ENCODE measurements at places on chromosomes 2 and 18.

DNA sequence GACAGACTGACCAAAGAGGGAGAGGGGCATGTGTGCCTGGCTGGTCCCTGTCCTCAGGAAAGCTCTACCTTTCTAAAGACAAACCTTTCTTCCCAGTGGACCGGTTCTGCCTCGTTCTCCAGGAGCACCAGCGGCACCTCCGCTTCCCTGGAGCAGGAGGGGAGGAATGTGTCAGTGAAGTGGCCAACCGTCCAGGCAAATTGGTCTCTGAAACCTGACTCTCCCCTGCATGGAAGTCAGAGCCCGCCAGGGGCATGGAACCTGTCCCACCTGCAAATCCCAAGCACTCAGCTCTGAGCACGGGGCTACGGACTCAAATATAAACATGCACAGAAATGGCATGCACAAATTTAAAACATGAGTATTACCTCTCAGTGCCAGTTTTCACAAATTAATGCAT lies 62.9 kb downstream of the COL6A3 start:
- no peak for DNase-seq

- DNase-seq = no peak
These were observed 72.8 kb upstream of the DSEL start for GRCh38 chr18:67589325-67589724.

GRCh38 chr2:178069551-178069950 lies 3.0 kb downstream of the PDE11A start:
- DNase-seq = no peak

DNA sequence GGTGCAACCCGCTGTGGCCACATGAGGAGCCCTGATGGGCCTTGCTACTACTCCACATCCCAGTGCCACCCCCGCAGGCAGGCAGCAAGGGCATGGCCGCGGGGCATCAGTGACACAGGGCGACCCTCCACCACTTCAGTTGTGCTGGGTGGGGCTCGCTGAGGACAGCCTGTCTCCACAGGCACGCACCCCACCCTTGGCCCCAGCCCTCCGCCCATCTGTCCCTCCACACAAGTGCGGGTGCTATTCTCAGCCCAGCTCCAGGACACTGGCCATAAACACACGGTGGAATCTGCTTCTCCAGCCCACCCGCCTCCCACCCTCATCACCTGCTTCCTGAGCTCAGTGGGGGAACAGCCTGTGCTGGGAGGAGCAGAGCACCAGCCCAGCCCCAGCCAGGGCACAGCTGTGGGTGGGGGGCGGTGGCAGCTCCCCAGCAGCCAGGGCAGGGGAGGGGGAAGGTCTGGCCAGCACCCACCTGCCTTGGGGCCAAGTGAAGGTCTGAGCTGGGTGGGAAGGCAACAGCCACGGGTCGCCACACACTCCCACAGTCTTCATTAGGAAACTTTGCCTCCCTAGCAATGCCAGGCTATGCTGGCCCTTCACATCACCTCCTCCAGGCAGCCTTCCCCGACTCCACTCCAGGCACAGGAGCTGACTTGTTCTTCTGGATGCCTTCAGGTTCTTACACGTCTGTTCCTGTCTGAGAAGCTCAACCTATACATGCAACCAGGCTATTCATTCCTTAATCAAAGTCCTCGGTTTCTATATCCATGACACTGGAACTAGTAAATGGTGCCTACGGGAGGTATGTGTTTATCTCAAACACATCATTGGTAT lies 16.5 kb downstream of the BIN1 start:
- no peak for DNase-seq

GRCh38 chr18:59729781-59730180 lies 32.6 kb upstream of the CCBE1 start:
- DNase-seq = no peak

GRCh38 chr2:33531549-33532059 lies 55.2 kb downstream of the RASGRP3 start:
- DNase-seq = no peak

- DNase-seq = no peak
These were observed 234.4 kb downstream of the TRIB2 start for GRCh38 chr2:12950957-12951656.

DNA sequence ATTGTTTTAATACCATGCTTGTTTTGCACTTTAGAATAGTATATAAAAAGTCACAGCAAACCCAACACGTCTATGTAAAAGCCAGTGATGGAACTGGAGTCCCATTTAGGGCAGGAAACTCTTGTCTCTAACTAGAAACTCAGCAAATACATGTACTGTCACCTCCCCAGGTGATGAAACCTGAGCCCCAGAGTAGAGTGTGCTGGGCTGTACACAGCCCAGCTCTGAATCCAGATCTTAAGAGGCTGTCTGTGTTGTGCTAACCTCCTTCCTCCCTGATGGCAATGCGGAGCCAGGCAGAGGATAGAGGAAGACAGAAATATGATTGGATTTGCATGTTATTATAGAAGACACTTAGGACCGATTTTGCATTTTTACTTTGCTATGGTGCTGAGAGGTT lies 317.5 kb upstream of the TRIB2 start:
- no peak for DNase-seq

DNA sequence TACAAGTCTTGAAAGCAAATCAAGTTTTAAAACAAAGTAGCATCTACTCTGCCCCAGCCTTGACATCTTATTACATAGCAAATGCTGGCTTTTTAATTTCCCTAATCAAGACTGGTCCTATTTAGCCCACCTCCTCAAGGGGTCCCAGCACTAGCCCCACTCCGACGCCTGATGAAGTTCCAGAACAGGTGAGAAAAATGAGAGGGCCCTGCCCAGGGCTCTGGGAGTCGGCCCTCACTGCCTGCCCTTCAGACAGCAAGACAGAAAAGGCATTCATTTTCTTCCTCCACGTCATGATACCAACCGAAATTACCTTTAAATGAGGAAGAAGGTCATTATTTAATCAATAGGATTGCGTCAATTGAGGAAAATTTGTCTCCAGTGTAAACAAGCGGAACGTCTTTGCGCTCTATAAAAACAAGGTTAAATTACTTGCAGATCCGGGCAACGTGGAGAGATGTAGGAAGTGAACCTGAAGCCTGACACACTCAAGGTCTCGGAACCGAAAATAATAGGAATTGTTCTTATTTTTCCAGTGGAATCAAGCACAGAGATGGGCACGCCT lies 170.6 kb upstream of the PKDCC start:
- DNase-seq = no peak

DNA sequence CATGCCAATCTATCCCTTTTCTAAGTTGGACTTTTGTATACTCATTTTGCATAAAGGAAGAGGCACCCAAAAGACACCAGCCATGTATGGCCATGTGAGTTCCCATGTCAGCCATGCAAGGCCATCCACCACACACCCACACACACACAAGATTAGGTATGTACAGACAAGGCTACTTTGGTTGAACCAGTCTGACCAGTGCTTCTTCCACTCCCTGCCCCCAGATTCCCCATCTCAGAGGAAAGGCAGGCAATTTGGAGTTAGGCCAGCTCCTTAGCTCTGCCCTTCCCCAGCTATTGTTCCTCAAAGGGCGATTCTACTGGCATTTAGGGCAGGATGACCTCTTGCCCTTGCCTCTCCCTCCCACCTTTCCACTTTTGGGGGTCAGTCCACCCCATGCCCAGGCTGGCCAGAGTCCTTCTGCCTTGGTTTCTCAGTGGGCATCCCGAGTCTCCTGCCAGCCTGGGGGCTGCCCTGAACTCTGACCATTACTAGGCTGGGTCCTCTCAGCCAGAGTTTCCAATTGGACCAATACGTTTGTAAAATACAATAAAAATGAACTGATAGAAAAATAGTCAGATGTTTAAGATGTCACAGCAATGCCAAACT lies 101.1 kb downstream of the ZBTB7C start:
- DNase-seq = no peak

DNA sequence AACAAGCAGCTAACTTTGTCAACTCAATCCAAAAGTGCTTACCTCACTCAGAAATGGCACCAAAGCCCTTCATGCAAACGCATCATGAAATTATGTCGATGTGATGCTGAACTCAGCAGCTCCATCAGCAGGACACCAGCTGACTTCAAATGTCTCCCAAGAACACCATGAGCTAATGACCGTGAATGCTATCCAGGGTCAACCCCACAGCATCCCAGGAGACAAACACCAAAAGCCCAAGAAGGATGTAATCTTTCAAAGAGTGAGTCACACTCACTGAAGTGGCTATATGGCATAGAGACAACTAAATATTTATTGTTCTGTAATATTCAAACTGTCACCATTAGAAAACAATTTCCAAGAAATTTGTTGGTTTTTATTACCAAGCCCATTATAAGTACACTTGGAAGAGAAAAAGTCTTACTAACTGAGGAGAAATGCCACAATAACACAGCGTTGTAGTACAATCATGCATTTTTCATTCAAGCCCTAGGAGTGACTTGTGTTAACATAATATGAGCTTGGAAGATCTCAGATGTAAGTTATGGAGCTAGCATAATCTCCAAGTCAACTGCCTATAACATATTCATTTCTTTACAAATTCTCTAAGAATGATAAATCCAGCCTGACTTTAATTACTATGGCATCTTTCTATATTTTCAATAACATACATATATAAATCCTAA lies 165.0 kb upstream of the CCDC68 start:
- DNase-seq = no peak

DNA sequence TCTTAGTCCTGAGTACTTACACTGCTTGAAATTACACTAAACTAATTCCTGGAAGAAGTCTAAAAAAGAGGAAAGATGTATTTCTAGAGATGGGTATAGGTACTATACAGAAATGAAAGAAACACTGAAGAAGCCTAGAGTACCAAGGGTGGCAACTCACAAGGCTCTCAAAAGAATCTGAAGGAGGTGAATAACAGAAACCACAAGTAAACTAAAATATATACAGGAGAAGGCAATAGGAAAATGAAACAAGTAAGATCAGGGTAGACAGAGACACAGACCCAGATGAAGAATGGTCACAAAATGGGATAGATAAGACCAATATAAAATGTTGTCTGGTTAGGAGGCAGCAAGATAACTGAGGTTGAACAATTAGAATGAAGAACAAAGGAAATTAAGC lies 59.9 kb downstream of the USP37 start:
- DNase-seq = no peak

- no peak for DNase-seq
These were observed 79.6 kb upstream of the CTLA4 start for GRCh38 chr2:203787979-203788378.

DNA sequence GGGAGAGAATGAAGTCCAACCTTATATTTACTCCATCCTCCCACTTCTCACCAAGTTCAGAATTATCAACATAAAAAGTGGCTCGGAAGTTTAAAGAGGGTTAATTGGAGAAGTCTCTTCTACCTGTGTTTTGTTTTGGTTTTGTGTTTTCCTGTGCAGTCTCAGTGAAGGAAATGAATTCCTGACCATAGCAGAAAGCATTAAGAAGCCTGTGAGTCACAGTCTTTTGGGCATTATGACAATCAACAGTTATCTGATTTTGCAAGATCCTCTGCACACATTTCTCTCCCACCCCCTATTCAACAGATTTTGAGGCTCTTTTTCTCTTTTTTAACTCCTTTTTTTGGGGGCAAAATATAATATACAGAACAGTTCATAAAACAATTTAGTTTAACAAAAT lies 8.6 kb upstream of the RPL37A start:
- DNase-seq = no peak

DNA sequence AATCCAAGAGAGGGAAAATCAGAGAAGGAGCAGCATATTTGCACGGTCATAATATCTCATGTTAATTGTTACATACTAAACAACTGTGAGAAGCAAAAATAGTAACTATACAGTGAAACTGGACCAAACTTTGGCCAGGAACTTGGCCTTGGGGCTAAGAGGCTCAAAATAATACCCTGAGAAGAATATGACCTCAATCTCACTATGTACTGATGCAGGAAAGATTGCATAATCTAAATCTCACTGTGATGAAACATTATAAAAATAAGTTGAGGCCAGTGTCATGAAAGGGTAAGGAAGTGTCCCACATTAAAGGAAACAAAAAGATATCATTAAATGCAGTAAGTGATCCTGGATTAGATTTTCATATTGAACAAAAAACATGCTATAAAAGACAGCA lies 36.5 kb downstream of the ZRANB3 start:
- no peak for DNase-seq

- no peak for DNase-seq
These were observed 10.6 kb downstream of the SCG2 start for GRCh38 chr2:223591596-223591995.

DNA sequence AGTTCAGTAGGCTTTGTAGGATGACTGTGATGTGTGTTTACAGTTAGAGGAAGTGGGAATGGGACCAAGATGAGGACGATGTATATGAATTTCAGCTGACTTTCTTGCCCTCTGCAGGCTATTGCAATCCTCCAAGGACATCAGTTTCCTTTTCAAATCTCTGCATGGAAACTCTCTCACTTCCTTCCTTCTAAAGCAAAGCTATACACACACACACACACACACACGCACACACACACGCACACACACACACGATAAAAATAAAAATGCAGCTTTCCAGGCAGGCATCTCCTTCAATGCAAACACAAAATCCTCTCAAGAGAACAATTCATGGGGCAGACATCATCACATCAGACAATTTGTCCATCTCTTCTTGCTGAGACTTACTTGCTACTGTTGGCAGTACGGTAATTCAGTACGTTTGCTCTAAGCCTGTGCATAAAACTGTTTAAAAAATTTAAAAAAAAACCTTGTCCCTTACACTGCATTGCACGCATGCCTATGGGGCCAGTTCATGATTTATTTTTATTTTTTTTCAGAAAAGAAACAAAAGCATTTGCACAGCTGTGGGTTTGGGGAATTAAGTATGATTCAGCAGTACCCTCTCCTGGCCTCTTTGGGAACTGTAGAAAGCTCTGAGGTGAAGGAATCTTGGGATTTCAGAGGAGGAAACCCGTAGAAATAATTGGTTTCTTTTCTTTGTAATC lies 27.1 kb upstream of the ICOS start:
- no peak for DNase-seq

GRCh38 chr2:230097424-230097823 lies 28.7 kb upstream of the SLC16A14 start:
- DNase-seq = no peak

Measured in stimulated activated CD4-positive, alpha-beta T cell treated with anti-CD3 and anti-CD28 coated beads, Interleukin-1b, Interleukin-23, amount 100 ng/mL, for 4 hours (primary cell).